ENCODE measurements at places on chromosomes 12 and 14.

DNA sequence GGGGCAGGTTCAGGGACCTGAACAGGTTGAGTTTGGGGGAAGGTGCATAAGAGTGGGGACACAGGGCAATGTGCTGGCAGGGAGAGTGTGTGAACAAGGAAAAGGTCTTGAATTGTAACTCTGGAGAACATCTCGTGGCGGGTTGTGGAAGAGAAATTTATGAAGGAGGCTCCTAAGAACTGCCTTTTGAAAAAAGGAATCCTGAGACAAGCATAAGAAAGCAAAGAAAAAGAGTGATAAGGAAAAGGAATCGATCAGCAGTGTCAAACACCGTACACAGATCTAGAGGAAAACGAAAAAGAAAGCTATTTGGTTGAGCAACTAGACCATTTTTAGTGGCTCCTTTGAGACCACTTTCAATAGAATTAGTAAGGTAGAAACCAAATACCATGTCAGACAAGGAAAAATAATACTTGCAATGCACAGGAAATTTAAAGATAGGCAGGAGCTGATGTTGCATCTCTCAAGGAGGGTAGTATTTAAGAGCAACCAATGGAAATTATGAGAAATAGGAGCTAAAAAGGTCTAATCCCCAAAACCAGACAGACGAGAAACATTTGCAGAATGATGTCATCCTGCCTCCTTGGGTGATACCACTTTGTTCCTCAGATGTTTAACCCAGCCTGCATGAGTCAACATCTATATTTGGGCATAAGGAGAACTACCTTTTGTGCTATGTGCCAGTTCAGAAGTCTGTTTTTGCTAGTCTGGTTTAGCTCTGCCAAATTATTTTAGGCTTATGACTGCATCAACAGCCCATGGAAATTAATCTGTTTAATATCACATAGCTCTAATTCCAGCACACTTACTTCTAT, 64.5 kb upstream of the STK38L start:
- DNase-seq: no peak

- DNase-seq: no peak
These were observed 3.1 kb downstream of the LRFN5 start for GRCh38 chr14:41609704-41610183.

GRCh38 chr12:48192861-48193260, 9.4 kb downstream of the CCDC184 start:
- no peak for DNase-seq

GRCh38 chr14:28635387-28635786, 131.2 kb upstream of the FOXG1 start:
- DNase-seq: peak; percentile 0

GRCh38 chr14:59166258-59166657, 22.2 kb upstream of the DAAM1 start:
- DNase-seq: no peak

DNA sequence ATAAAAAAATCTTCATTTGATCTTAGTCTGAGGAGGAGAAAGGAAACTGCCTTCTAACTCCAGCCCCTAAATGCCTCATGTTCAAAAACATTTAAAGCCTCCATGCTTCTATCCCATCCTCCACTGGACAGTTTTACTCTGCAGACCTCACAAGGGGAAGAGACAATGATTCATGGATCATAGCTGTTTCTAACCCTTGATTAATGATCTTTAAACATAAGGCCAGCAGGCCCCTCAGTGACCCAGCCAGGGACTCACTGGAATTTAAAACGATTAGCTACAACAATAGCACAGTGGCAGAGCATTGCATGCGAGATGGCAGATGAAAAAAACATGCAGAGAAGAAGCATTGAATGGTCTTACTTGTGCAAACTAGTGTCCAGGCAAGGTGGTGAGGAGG, 6.0 kb downstream of the DCTN2 start:
- DNase-seq: no peak

GRCh38 chr12:275812-276211, 13.2 kb upstream of the SLC6A13 start:
- DNase-seq: no peak

GRCh38 chr14:72894623-72895378, 900 bp upstream of the DPF3 start:
- no peak for DNase-seq

DNA sequence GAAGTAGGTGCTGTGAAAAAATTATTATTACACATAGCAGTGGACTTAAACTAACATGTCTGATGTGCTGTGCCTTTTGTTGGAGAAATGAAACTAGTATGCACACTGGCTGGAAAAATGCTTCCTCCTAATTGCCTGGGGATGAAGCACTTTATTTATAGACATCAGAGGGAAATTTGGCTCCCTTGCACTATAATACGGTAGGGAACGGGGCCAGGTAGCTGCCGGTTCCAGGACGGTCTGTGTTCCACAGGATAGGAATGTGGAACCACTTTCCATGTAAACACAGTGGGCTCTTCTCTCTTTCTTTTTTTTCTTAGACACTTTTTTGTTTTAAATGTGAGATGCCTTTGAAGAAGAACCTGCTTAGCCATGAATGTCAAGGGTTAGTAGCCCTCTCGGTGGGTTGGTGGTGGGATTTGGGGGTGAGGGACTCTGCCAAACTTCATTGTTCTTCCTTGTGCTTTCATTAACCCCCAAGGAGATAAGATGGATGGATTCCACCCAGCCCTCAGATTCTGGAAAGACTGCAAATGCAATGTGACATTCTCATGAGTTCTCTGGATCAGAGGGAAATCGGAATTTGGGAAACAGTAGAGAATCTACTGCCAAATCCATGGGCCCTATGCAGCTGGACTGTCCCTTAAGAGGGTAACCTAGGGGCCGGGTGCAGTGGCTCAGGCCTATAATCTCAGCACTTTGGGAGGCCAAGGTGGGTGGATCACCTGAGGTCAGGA, 58.0 kb upstream of the GSC start:
- no peak for DNase-seq

GRCh38 chr12:70353780-70354660, 12.1 kb upstream of the KCNMB4 start:
- DNase-seq: no peak

GRCh38 chr14:89544636-89545301, 127.7 kb upstream of the FOXN3 start:
- DNase-seq: no peak

GRCh38 chr12:46214668-46215436, 54.0 kb downstream of the SLC38A1 start:
- peak; percentile 97 for DNase-seq

GRCh38 chr14:104001003-104001402, 58.7 kb upstream of the RD3L start:
- DNase-seq: no peak

GRCh38 chr14:95760596-95760995, 46.7 kb upstream of the TCL1A start:
- DNase-seq: no peak

GRCh38 chr12:41950455-41950854, 194.2 kb downstream of the GXYLT1 start:
- no peak for DNase-seq
